ENCODE measurements at places on chromosomes 4 and X.

- DNase-seq, result peak; percentile 32
These were observed 15.0 kb downstream of the G6PD start for GRCh38 chrX:154531626-154532025.

- DNase-seq, result peak; percentile 30
These were observed 27.2 kb downstream of the HTR2C start for GRCh38 chrX:114611018-114611619.

DNA sequence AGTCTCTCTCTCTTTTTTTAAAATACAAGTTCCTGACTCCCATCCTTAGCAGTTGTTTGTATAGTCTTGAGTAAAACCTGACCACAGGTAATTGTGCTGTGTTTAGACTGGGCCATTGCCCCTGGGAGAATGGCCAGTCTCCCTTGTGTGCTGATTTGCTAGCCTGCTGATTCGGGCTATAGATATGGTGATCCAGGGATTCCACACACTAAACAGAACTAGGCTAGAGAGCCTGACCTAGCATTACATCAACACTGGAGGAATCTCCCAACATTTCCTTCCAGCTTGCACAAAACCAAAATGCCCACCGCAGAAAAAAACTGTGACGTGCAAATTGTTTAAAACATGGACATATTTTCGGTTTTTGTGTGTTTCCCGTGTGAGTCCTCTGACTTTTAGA is 5.1 kb downstream of the UPRT start:
- DNase-seq, result peak; percentile 1

DNA sequence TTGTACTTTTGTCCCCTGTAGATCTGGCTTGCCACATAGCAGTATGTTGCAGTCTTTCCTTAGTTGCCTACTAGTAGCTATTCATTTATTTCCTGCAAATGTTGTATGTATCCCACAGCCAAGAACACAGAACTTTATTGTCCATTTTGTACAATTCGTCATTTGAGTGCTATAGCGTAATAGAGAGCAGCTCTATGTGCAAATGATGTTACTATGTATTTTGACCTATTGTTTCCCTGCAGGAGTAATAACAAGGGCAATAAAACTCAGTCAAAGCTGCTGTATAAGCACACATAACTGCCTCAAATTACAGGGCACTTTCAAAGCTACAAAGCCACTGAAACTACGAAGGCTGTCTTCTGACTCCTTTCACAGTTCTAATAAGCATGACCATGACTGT is 48.1 kb downstream of the NRK start:
- DNase-seq, result no peak

DNA sequence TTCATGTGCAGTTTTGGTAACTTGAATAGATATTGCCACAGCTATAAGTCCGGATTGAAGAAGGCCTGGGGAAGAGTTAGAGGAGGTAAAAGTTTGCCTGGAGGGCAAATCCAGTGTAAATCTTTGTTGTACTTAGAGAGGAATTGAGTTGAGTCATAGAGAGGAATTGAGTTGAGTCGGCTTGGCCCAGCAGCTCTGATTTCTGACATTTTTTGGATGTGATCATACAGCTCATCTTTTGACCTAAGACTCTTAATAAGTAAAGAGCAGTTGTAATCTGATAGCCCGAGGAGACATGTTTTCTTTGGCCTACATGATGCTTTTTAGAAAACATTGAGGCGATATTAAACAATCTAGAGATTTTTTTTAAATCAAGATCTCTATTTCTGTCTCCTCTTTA is 3.9 kb downstream of the KIT start:
- no peak for DNase-seq

GRCh38 chr4:16725252-16725651 is 173.2 kb downstream of the LDB2 start:
- DNase-seq, result peak; percentile 69

DNA sequence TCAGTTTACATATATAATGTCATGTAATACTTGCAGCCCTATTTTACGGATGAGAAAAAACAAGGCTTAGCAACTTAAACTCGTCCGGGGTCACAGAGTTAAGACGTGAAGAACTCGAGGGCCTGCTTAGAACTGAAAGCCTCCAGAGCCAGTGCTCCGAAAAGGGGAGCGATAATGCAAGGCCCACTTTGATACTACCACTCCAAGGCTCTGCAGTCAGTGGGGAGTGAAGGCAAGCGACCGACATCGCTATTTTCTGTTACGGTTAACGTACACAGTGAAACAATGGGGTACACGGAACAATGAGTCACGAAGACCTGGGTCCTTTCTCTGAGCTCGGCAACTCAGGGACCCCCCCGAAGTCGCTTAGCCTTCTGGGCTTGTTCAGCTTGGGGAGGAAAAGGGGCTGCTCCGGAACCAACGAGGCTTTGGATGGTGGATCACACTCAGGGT is 965 bp downstream of the PPA2 start:
- DNase-seq, result no peak

- no peak for DNase-seq
These were observed 46.1 kb downstream of the LAS1L start for GRCh38 chrX:65488495-65488894.

DNA sequence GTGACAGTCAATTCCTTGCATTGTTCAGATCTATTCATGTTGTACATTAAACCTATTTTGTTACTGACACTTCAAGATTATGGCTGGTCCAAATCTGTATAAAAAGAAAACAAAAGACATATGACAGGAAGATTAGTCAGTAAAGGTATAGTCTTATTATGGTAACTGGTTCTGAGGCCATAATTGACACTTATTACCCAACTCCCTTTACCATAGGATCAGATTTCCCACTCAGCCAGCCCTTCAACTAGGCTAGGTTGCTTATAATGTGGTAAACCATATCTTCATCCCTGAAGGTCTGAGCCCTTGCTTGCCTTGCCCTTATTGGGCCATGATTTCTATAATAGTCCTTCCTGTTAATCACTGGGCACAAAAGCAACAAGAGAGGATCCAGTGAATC is 289.6 kb downstream of the CXXC4 start:
- no peak for DNase-seq

GRCh38 chr4:69038582-69038981 is 57.7 kb upstream of the UGT2B7 start:
- DNase-seq, result no peak

- no peak for DNase-seq
These were observed 40.8 kb upstream of the GRID2 start for GRCh38 chr4:92263010-92263409.

- no peak for DNase-seq
These were observed 57.3 kb upstream of the ADGRA3 start for GRCh38 chr4:22573198-22573597.

- no peak for DNase-seq
These were observed 22.9 kb upstream of the ALB start for GRCh38 chr4:73381214-73381613.

DNA sequence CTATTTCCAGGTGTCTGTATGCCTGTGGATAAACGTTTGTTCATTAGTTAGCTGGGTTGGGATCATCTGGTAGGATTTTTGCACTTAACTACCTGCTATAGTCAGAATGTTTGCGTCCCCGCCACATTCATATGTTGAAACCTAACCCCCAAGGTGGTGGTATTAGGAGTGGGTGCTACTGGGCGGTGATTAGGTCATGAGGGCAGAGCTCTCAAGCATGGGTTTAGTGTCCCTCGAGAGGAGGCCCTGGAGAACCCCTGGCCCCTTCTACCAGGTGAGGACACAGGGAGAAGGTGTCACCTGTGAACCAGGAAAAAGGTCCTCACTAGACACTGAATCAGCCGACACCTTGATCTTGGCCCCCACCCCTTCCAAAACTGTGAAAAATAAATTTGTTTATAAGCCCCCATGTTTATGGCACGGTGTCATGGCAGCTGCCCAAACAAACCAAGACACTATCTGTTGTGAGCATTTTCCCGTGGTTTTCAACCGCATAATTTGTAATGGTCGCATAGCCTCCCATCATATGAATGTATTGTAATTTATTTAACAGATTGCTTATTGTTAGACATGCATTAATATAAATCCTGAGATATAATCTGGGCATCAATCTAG is 92.7 kb upstream of the TRIM2 start:
- DNase-seq, result no peak

GRCh38 chrX:98409867-98410266 is 1526.2 kb downstream of the RPA4 start:
- no peak for DNase-seq

DNA sequence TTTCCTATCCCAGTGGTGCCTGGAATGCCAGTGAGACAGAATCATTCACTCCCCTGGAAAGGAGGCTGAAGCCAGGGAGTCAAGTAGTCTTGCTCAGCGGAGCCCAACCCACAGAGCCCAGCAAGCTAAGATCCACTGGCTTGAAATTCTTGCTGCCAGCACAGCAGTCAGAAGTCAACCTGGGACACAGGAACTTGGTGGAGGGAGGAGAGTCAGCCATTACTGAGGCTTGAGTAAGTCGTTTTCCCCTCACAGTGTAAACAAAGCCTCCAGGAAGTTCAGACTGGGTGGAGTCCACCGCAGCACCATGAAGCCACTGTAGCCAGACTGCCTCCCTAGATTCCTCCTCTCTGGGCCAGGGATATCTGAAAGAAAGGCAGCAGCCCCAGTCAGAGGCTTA is 283.2 kb upstream of the CPEB2 start:
- no peak for DNase-seq

- no peak for DNase-seq
These were observed 25.1 kb upstream of the APLN start for GRCh38 chrX:129679901-129680300.

DNA sequence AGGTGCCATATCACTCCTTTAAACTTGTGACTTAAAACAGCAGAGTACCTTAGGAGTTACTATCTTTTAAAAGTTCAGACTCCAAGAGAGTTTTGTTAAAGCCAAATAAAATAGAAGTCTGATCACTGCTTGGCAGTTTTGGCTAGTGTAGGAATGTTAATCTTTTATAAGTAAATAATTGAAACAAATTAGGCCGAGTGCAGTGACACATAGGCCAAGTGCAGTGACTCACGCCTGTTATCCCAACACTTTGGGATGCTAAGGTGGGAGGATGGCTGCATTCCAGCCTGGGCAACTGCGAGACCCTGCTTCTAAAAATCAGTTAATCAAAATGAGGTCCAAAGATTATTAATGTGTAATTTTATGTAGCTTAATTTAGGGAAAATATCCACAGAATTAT is 37.2 kb downstream of the WDR44 start:
- peak; percentile 8 for DNase-seq

- no peak for DNase-seq
These were observed 284.1 kb downstream of the ANTXR2 start for GRCh38 chr4:79788884-79789283.

GRCh38 chr4:25702848-25703247 is 47.2 kb downstream of the SLC34A2 start:
- no peak for DNase-seq

- no peak for DNase-seq
These were observed 61.3 kb downstream of the LUZP4 start for GRCh38 chrX:115350711-115351381.

- peak; percentile 94 for DNase-seq
These were observed 33.0 kb downstream of the FREM3 start for GRCh38 chr4:143667461-143667860.

DNA sequence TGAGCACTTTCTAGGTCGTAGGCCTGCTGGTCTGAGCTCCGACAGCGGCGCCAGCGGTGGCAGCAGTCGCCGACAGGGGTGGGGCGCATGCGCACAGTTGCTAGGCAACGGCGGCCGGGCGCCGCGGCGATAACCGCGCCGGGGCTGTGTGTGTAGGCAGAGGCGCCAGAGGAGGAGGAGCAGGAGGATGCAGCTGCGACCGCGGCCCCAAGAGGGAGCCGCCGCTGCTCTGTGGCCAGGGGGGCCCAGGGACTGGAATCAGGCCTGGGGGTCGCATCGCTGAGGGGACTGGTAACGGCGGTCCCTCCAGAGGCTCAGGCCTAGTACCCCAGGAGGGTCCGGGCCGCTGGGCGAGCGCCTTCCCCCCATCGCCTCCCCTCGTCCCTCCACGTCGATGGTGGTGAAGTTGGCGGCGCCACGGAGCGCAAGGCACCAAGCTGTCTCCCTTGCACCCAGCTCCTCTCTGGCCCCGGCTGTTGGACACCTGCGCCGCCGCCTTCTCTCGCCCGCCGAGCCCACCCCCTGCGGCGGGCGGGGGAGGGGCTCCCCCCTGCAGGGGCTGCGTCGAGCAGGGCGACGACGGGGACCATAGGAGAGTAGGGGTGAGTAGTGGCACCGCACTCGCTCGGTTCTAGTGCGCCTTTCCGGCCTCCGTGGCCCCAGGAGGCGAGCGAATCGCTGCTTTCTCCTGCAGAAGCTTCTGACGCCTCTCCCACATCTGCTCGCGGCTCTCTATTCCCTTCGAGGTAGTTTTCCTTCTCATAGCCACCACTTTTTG is 58.6 kb upstream of the ZC4H2 start:
- DNase-seq, result peak; percentile 28

DNA sequence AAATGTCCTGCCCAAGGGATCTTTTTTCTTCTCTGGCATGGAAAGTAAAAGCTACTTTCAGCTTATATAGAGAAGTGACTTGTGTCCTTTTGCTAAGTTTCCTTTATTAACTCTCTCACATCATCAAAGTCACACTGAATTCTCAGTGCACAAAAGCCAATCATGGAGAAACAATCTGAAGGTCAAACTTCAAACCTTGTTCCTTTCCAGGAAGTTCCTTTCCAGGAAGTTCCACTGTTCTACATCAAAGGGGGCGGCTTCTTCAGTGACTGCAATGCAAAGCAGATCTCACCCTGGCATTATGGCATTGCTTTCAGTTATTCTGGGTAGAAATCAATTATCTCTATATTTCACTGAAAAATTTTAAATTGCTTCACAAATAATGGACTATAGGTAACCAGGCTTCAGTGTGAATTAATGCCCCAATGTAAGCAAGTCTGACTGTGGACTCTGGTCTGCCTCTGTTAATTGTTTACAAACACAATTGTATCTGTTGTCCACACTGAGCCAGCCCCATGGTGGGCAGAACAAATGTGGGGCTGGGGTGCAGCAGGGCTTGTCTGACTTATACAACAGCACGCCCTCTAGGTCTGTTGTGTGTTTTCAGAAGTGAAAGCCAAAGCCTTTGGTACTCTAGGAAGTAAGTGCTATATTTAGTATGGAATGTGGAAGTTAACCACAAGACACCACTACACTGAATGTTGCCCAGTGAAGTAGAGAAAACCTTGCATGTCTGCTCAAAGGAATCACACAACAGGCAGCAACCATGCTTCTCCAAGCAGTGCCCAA is 98.8 kb downstream of the CDS1 start:
- DNase-seq, result no peak

DNA sequence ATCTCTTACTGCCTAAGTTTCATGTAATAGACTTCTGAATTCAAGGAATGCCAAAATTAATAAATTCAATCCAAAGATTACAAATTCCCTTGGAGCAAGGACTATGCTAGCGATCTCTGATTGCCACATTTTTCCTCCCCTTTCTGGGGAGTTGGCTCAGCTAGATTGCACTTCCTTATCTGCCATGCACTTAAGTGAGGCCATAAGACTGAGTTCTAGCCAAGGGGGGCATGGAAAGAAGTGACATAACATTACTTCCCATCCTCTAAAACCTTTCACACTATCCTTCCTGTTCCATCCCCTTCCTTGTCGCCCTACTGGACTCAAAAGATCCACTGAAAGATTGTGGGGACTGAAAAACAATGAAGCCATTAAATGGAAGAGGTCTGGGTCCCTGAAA is 53.8 kb upstream of the TXK start:
- no peak for DNase-seq
